ENCODE measurements at places on chromosomes 5 and 9. TPM values are rescaled to one million over a fixed set of nuclear protein-coding genes. Genes with fewer than 3 reads are reported as not detected.

The PTBP3 gene
- total RNA-seq, result 30.9 TPM

The CDH9 gene
- total RNA-seq, result not detected

The ANKRD34B gene
- 0.03 TPM for total RNA-seq

The SPOCK1 gene
- total RNA-seq, result 15.8 TPM

The PRLR gene
- total RNA-seq, result 0.15 TPM

The NEURL1B gene
- 10.0 TPM for total RNA-seq

The IFNA13 gene
- total RNA-seq, result not detected

Measured in A549 treated with AZD2906 at 1 μM for 4 hours (cell line).